ENCODE measurements at places on chromosomes 13 and 19. TPM values are rescaled to one million over a fixed set of nuclear protein-coding genes. Genes with fewer than 3 reads are reported as not detected.

Gene WTIP
- polyA plus RNA-seq = 22.9 TPM

Gene HAUS5
- 25.5 TPM for polyA plus RNA-seq

Gene ALDH16A1
- 12.9 TPM for polyA plus RNA-seq

GRCh38 chr13:25971047-25971446 is 80.8 kb downstream of the SHISA2 start:
- no peak for DNase-seq

GRCh38 chr13:99829593-99830239 is 141.9 kb downstream of the ZIC5 start:
- no peak for DNase-seq

DNA sequence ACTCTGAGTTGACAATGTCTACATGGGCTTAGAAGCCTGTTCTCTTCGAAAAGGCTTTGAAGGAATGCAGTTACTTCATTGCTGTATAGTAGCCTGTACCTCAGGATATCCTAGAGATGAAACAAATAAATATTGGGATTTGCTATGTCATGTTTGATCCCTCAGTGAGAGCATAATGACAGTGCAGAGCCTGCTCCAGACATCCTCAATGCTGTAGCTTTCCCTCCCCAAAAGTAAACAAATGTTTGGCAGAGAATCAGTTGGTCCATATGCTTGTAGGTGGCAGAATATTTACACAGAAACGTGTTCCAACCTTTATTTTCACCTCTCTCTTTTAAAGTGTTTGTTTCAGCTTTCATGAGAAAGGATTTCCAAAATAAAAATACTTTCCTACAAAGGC is 515.3 kb upstream of the SGCG start:
- no peak for DNase-seq

DNA sequence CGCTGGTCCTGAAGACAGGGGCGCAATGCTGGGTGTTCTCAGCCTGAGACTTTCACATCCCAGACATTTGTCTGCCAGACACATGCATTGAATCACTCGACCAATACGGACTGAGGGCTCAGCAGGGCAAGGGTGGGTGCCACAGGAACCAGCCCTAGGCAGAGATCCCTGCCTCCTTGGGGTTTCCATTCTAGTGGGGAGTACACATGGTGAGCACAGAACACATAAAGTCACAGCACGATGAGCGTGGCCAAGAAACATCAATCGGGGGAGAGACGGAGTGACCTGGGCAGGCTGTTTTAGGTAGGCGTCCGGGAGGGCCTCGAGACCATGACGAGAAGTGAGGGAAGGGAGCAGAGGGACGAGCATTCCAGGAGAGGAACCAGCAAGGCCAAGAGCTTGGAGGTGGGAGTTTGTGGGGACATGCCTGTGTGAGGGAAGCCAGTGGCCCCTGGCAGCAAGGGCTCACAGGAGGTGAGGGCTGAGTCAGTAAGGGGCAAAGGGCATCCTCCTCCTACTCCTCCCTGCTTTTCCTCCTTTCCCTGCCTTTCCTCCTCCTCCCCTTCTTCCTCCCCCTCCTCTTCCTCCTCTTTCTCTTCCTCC is 126.3 kb upstream of the PEG3 start:
- DNase-seq = no peak

DNA sequence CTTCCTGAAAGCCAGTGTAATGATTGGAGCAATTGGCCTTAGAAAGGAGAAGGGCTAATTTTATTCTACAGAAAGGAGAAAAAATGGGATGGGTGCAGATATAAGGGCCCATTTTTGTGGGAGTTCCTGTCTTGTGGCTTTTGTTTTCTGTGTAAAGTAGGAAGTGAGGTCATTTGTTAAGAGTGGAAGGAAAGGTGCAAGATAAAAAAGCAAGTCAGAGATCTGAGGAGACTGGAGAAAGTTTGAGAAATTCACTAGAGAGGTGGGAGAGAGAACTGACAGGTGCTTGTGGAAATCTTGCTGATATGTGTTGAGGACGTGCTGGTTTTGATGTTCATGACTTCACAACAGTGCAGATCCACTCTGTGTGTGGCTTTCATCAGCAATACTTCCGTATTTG is 349.4 kb downstream of the DLEU7 start:
- DNase-seq = no peak

DNA sequence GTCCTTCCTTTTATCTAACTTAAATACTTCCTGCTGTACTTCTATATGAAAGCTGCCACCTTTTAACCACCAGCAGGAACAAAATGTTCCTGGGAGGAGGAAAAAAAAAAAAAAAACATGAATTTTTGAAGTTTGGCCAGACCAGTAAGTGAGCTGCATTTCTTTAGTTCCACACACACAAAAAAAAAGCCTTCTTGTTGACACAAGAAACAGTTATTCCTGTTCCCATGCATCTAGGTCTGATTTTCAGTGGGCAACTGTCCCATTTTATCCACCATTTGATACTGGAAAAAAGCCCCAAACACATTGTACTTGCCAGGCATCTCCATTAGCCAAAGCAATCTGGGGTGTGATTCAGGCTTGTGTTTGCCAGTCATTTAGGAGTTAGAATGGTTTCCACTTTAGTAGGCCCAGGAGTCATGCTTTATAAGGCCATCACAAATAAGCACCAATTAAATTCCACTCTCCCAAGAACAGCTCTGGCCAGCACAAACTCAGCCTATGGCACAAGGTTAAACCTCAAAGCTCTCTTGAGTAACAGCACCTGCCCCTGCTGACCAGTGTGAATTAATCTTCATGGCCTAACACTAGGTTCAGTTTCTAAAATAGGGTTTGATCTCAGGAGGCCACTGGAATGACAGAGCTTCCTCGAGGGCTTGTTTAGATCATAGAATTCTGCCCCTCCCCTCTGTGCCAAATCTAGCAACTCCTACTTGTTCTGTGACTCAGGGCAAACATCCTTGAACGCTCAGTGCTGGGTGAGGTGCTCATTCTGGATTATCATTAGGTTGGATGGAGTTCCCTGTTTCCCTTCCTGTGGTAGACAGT is 67.1 kb downstream of the NUFIP1 start:
- DNase-seq = no peak

Gene EPSTI1
- 14.4 TPM for polyA plus RNA-seq

DNA sequence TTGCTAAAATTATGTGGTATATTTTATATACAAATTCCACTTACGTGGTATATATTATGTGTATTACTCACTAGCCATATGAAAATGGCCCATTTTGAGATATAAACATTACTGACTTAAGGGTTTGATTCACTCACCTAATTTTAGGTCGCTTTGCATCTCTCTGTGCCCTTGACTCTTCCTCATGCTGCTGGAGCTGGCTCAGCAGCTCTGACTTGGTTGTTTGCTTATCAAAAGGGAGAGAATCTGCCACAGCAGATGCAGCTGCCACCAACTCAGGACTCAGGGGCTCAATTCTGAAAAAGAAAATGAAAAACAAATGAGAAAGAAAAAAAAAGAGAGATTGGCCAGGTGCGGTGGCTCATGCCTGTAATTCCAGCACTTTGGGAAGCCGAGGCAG is 12.2 kb downstream of the MRPS31 start:
- DNase-seq = no peak

Data from left lung (tissue), 14 donors.